Esophagus squamous epithelium (tissue), 5 donors: ENCODE measurements at places on chromosomes 5 and 9.

- no peak for DNase-seq
These were observed 113.9 kb downstream of the WNK2 start for GRCh38 chr9:93297659-93298497.

- no peak for DNase-seq
These were observed 101.1 kb upstream of the MEF2C start for GRCh38 chr5:88984040-88984439.

- no peak for DNase-seq
These were observed 1.1 kb downstream of the HRCT1 start for GRCh38 chr9:35906923-35907699.

DNA sequence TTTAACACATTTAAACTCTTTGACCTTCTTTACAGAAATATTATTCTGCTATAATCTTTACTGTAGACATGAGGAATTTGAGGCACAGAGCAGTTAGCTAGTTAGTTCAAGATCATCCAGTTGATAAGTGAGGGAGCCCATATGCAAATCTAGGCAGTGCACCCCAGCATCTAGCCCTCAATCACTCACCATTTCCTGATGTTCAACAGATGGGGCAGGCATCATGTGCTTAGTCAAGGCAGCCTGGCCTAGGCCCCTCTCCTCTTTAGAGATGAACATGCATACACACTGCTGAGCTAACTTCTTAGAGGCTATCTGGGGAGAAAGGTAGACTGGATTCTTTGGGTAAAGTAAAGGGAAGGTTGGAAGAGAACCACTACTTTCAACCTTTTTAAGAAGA lies 206.8 kb upstream of the SLC24A2 start:
- DNase-seq = no peak

DNA sequence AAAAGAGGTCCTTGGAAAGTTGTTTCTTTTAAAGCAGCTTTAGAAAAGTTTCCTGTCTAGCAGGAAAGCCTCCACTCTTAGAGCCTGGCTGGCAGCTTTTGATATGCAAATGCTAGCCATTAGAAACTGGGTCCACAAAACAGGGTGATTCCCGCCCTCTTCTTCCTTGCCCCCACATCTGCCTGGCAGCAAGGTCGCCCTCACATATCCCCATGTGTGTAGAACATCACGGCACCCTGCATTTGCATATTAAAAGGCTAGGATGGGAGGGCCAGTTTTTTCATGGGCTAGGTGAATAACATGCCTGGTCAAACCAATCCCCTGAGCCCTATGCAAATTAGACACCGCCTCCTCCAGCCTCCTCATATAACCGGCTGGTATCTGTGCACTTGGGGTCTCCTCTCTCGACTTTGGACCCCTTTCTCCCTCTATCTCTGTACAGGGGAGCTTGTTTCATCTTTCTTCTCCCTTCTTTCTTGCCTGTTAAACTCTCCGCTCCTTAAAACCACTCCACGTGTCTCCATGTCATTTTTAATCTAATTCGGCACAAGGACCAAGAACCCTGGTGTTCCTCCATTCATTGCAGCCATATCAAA lies 426.8 kb upstream of the CTNND2 start:
- DNase-seq = no peak

DNA sequence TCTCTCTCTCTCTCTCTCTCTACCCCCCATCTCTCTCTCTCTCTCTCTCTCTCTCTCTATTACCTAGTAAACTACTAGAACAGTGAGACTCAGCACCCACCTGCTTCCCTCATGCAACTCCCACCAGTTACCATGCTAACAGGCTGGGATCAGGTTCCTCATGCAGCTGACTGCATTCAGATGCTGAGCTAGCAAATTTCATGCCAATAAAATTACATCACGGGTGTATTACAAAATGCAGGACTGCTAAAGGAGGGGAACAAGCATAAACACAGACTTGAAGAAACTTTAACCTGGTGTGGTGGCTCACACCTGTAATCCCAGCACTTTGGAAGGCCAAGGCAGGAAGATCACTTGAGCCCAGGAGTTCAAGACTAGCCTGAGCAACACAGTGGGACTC lies 76.0 kb downstream of the CEMIP2 start:
- no peak for DNase-seq

GRCh38 chr9:75894566-75894965 lies 4.1 kb downstream of the PCSK5 start:
- DNase-seq = no peak

DNA sequence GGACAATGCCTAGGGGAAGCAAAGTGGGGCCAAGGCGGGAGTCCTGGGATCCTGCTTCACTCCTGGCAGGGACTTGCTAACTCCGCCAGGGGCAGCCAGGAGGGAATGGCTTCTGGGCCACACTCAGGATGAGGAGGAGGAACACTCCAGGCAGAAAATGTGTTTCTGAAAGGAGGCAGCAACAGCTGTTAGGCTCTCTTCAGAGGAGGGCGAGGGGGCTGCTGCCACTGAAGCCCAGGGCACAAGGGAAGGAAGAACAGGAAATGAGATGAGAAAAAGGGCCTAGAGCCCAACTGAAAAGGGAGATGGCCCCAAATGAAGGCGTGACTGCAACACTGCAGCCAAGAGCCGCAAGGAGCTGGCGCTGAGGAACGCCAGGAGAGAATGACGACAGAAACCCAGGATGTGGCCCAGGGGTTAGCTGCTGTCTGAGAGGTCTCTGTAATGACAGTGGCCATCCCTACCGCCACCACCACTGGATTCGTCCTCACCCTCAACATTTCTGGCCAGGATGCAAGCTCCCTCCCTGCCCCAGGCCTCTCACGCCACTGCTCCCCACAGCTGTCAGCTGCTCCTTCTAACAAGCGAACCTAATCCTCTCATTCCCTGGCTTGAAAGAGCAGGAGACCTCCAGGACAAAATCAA lies 15.8 kb downstream of the PSMB7 start:
- DNase-seq = no peak

DNA sequence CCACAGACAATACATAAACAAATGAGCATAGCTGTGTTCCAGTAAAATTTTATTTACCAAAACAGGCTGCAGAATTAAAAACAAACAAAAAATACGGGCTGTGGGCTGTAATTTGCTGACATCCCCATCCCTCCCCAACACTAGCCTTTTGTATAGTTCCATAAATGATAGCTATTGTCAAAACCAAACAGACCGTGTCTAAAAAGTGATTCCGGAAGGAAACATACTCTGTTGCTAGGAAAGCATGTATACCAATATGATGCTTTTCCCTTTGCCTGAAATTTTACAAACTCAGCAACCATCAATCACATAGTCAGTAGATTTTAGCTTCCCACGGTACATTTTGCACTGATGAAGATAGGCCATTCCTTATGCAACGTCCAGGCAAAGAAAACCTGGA lies 80.0 kb downstream of the TMEM215 start:
- DNase-seq = no peak

DNA sequence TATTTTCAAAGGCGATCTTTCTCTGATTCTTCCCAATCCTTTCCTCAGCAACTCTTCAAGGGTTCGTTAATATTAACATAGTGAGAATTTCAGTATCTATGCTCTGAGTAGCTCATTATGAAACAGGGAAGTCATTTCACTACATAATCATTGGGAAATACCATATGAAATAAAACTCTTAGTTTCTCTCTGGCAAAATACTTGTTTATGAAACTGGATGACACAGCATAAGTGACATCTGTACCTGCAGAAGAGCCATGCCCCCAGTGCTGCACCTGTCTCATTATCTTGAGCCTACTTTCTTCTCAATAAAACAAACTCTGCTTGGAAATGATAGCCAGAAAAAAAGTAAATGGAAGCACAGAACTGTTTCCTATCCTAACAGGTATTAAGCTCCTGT lies 33.8 kb upstream of the OTULIN start:
- no peak for DNase-seq

DNA sequence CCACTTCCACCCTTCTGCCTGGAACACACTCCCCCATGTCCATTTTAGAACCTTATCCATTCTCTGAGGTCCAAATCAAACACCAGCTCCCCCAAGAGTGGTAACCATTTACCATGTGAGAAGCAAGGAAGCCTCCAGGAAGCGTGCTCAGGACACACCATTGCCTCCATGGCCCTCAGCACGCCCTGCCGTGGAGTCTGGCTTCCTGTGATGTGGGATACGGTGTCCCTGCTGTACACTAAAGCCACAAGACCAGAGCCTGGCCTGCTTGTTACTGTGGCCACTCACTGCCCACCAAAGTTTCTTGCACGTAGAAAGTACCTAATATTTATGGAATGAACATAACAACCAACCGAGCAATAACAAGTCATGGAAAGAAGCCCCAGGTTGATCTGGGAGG lies 151.7 kb downstream of the SEMA5A start:
- DNase-seq = no peak

- DNase-seq = no peak
These were observed 120.2 kb downstream of the TENT4A start for GRCh38 chr5:6833406-6833805.

GRCh38 chr9:114357911-114358328 lies 28.3 kb downstream of the ORM2 start:
- no peak for DNase-seq

- no peak for DNase-seq
These were observed at the start of gene HMMR for GRCh38 chr5:163460562-163461171. HMMR (plus strand) TSS chr5:163460632; CDS start chr5:163460693, 61 bp downstream.

DNA sequence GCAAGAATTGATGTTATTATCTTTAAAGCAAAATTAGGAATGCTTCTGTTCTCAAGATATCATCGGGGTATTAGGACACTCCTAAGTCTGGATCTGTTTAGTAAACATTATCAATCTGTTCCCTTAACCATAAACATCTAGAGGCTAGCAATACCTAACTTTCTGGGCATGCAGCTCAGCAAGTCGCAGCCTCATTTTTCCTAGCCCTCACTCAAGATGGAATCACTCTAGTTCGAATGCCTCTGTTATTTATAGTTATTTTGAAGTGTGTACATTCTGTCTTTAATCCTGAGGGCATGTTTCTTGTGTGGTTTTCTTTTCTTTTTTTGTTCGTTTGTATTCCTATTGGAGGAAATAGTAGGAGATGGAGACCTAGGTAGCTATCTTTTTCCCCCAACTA lies 66.9 kb downstream of the FER start:
- no peak for DNase-seq
